Mesothelial cell of epicardium (in vitro differentiated cells): ENCODE measurements at places on chromosomes 6 and 20. TPM values are rescaled to one million over a fixed set of nuclear protein-coding genes. Genes with fewer than 3 reads are reported as not detected.

DNA sequence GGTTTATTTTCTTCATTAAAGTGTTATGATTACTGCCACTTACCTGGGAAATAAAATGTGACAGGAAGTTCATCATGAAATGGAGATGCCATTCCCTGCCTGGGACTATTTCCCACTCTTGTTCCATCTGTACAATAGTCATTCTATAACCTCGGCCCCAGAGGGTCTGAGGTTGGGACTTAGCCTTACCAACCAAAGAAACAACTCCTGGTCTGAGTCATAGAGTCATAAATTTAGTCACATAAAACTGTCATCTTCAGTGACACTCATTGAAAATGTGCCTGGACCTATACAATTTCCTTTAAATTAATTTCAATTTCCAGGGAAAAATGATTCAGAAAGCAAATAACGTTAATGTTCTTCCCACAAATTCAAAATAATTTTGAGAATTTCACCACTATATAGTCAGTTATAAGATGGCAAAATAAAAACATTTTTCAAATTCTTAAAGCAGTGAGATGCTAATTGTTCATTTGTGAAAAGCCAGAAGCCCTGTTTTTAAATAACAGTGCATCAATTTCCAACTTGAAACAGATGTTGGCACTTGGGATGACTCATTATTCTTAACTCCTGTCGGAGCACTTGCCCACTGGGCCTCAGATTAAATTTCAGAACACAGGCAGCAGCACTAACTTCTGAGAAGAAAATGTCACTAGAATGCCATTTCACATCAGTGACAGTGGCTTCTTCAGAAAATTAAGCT, 201.2 kb upstream of the SMLR1 start:
- no peak for DNase-seq
- no peaks in the 10 kb centered on the region for H3K27me3 ChIP-seq
- peaks cover 9% of the 10 kb centered on the region for H3K4me1 ChIP-seq
- H3K36me3 ChIP-seq, result peaks cover 8% of the 10 kb centered on the region
- no peak overlapping the region for H3K4me3 ChIP-seq

Gene NXT1
- total RNA-seq, result 23.7 to 25.5 TPM (median 24.8 TPM) in 3 replicates

Gene PRSS16
- total RNA-seq, result 16.2 to 20.6 TPM (median 19.1 TPM) in 3 replicates

Gene CD93
- 0.07 to 0.09 TPM (median 0.09 TPM) in 3 replicates for total RNA-seq

DNA sequence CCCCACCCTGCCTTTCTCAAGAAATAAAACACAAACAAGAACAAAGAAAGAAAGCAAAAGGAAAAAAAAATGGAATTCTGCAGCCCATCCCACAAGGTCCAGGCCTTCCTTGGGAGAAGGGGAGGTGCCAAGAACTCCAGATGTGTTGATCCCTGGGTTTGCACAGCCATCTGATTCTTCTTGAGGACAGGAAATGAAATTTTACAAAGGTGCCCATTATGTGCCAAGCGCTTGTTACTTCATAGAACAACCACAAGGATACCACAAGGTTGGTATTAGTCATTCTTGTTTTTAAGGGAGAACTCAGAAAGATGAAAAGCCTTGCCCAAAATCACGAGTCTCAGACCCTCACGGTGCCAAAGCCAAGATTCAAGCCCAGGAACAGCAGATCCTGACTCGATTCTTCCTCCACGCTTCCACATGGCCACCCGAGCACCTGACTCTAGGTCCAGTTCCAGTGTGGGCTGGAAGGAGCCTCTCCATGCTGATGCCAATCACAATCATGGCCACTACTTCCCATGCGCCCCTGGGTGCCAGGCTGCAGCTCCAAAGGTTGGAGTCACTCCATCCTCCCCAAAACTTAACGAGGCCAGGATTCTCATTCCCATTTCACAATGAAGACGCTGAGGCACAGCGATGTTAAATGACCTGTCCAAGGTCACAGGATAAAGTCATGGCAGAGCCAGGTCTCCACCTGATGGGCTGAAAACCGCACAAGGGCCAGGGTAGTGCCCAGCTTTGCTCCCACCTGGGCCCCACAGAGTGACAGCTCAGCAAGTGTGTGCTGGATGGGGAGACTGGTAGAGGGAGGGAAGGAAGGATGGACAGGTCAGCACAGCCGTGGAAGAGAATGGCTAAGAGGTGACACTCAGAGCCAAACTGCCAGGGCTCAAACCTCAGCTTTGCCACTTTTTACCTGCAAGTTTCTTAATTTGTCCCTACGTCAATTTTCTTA, 66.7 kb upstream of the TOP1 start:
- H3K27me3 ChIP-seq, result peaks cover 12% of the 10 kb centered on the region
- H3K36me3 ChIP-seq, result no peaks in the 10 kb centered on the region
- no peak overlapping the region for H3K4me3 ChIP-seq
- no peak overlapping the region for H3K27ac ChIP-seq
- H3K4me1 ChIP-seq, result no peaks in the 10 kb centered on the region

DNA sequence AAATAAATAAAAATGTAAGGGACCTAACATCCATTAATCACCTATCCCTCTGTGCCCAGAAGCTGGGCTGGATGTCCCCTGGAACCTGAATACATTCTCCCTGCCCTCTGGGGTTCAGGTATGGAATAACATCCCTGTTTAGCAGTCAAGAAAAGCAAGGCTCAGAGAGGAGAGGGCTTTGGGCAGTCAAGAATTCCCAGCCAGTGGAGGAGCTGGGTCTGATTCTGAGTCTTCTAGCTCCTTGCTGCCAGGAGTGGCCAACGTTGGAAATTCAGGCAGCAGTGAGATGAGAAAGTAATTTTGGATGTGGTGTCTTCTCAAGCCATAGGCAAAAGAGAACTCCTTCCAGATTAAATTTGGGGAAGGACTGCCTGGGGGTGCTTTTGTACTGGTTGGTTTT, 42.6 kb upstream of the ZNFX1 start:
- H3K36me3 ChIP-seq, result no peaks in the 10 kb centered on the region
- H3K27me3 ChIP-seq, result peaks cover 79% of the 10 kb centered on the region
- H3K27ac ChIP-seq, result no peak overlapping the region
- H3K4me1 ChIP-seq, result peaks cover 9% of the 10 kb centered on the region

GRCh38 chr20:16528078-16528477, 45.2 kb downstream of the KIF16B start:
- H3K27ac ChIP-seq, result peak overlapping the region; percentile 9
- H3K36me3 ChIP-seq, result peaks cover 32% of the 10 kb centered on the region

Gene CTSA
- total RNA-seq, result 74.4 to 86.7 TPM (median 78.8 TPM) in 3 replicates

- H3K27ac ChIP-seq, result no peak overlapping the region
- peaks cover 21% of the 10 kb centered on the region for H3K4me1 ChIP-seq
- DNase-seq, result no peak
- H3K36me3 ChIP-seq, result no peaks in the 10 kb centered on the region
- no peak overlapping the region for H3K4me3 ChIP-seq
Measured at GRCh38 chr20:40646361-40646760, 42.7 kb downstream of the MAFB start.

DNA sequence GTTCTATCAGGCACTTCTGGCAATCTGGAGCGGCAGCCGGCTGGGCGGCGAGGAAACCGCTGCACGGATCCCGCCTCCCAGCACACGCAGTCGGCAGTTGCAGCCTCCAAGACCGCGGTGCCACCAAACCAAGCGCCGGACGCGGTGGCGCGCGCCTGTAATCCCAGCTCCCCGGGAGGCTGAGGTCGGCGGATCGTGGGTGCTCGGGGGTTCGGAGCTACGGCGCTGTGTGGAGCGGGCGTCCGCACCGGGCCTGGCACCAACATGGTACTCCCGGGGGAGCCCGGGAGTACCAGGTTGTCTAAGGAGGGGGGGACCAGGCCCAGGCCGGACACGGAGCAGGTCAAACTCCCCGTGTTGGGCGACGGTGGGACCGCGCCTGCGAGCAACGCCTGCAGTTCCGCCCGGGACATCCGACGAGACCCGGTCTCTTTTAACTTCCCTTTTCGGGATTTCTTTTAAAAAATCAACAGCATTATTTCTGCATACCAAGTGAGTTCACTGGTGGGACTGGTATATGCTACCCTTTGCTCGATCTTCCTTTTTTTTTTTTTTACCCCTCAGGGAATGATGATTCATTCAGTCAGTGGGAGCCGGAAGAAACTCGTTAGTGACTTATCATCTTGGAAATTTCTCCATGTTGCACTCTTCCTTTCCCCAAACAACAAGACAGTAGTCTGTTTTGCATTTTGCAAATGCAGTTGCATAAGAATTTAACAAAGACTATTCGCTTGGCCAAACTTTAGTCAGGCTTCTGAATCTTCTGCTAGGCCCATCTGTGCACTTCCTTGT, 27.6 kb downstream of the ZNF311 start:
- H3K36me3 ChIP-seq, result no peaks in the 10 kb centered on the region
- H3K27ac ChIP-seq, result peak overlapping the region; percentile 87
- no peak for DNase-seq
- H3K4me3 ChIP-seq, result peak overlapping the region; percentile 77
- H3K4me1 ChIP-seq, result peaks cover 34% of the 10 kb centered on the region

Gene PRR18
- total RNA-seq, result 0.20 to 0.38 TPM (median 0.31 TPM) in 3 replicates

- H3K27me3 ChIP-seq, result peaks cover 1% of the 10 kb centered on the region
- no peaks in the 10 kb centered on the region for H3K4me1 ChIP-seq
- DNase-seq, result no peak
- no peak overlapping the region for H3K4me3 ChIP-seq
Measured at GRCh38 chr6:153092082-153093013, 38.7 kb downstream of the RGS17 start.

DNA sequence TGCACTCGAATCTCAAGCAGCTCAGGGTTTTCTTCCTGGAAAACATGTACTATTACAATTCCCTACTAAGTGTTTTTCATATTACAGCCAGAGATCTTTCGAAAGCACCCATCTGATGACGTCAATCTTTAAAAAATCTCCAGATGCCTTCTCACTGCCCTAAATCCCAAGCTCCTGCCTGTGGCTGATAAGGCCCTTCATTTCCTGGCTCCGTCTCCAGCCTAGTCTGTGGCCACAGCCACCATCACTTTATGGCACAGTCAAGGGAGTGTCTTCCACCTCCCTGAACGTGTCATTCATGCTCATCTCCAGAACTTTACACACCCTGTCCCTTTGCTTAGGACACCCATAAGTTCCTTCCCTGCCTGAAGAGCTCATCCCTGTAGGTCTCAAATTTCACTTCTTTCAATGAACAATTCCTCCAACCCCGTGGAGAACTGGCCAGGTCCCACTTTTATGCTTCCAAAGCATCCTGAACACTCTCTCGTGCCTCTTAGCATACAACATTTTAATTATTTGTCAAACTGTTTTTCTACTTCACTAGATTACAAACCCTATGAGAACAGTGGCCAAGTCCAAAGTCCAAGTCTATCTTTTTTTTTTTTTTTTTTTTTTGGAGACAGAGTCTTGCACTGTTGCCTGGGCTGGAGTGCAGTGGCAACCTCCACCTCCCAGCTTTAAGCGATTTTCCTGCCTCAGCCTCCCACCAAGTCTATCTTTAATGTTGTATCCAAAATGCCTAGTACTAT, 106.1 kb upstream of the AGPAT4 start:
- peaks cover 1% of the 10 kb centered on the region for H3K4me1 ChIP-seq
- H3K4me3 ChIP-seq, result no peak overlapping the region
- H3K27ac ChIP-seq, result no peak overlapping the region
- H3K27me3 ChIP-seq, result peaks cover 2% of the 10 kb centered on the region
- no peak for DNase-seq
- no peaks in the 10 kb centered on the region for H3K36me3 ChIP-seq

Gene SLC17A2
- total RNA-seq, result not detected in 3 replicates

Gene LAMA5
- total RNA-seq, result 571 to 618 TPM (median 601 TPM) in 3 replicates

DNA sequence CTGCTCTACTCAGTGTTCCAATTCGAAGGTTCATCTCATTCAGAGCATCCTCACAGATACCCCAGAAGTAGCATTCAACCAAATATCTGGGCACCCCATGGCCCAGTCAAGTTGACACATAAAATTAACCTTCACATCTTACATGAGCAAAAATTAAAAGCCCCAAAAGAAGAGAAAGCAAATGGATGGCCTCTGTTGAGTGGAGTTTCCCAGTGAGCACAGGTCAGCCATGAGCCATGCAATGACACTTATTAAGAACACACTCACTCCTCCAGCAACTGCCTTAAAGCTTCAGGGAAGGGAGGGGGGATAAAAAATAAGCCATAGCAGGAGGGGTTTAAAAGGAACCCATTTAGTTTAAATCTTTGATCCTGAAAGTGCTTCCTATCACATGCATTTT, 14.6 kb upstream of the THBS2 start:
- DNase-seq, result no peak
- no peaks in the 10 kb centered on the region for H3K36me3 ChIP-seq
- H3K27me3 ChIP-seq, result no peaks in the 10 kb centered on the region

GRCh38 chr20:35823147-35823546, 51.3 kb downstream of the PHF20 start:
- H3K36me3 ChIP-seq, result peaks cover 15% of the 10 kb centered on the region
- peaks cover 9% of the 10 kb centered on the region for H3K4me1 ChIP-seq
- no peak overlapping the region for H3K4me3 ChIP-seq
- DNase-seq, result no peak
- H3K27me3 ChIP-seq, result no peaks in the 10 kb centered on the region

GRCh38 chr20:32962053-32962452, 42.2 kb downstream of the SUN5 start:
- H3K4me1 ChIP-seq, result no peaks in the 10 kb centered on the region
- H3K27ac ChIP-seq, result no peak overlapping the region
- peak; percentile 34 for DNase-seq
- no peaks in the 10 kb centered on the region for H3K36me3 ChIP-seq

GRCh38 chr6:4950076-4950475, 53.8 kb downstream of the RPP40 start:
- DNase-seq, result peak; percentile 31
- H3K27me3 ChIP-seq, result no peaks in the 10 kb centered on the region
- H3K36me3 ChIP-seq, result peaks cover 56% of the 10 kb centered on the region
- no peaks in the 10 kb centered on the region for H3K4me1 ChIP-seq
- no peak overlapping the region for H3K4me3 ChIP-seq

- no peaks in the 10 kb centered on the region for H3K36me3 ChIP-seq
- peaks cover 13% of the 10 kb centered on the region for H3K4me1 ChIP-seq
- H3K4me3 ChIP-seq, result no peak overlapping the region
Measured at GRCh38 chr20:52681288-52681687, 290.9 kb upstream of the TSHZ2 start.

Gene RBL1
- total RNA-seq, result 8.8 to 13.6 TPM (median 9.0 TPM) in 3 replicates

DNA sequence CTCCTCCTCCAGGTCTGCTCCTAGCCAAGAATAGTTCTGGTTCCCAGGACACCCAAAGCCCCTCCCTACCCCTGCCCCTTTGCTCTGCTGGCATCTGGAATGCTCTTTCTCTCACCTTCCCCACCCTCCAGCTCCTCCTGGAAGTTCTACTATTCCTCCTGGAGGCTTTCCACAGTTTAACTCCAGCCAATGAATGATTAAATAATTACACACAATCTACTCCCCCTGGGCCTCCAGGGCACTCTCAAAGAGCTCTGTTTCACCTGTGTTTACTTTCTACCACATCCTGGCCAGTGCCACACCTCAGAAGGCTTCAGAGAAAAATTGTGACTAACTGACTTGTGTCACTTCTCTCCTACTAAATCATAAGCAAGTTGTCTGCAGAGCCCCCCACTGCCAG, 36.2 kb downstream of the GCM1 start:
- peaks cover 2% of the 10 kb centered on the region for H3K36me3 ChIP-seq
- H3K27ac ChIP-seq, result peak overlapping the region; percentile 21
- no peak for DNase-seq
- H3K4me1 ChIP-seq, result peaks cover 20% of the 10 kb centered on the region

Gene RAET1L
- not detected in 3 replicates for total RNA-seq

DNA sequence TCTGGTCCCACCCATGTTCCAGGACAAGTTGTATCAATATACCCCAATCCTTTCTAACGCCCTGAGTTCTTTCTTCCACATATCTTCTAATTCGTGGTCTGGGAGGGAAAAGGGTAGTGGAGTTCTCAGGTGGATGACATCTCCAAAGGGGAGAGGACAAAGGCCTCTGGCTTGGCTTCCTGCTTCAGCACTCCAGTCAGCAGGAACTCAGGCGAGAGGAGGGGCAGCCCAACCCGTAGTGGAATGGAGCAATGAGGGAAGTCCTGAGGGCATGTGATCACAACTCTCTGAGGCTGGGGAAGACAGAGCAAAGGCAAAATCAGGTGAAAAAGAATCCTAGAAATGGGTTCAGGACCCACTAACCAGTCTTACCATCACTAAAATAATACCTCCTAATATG, 9.6 kb upstream of the NRM start:
- peaks cover 30% of the 10 kb centered on the region for H3K36me3 ChIP-seq
- no peak overlapping the region for H3K4me3 ChIP-seq
- H3K4me1 ChIP-seq, result peaks cover 1% of the 10 kb centered on the region
- H3K27me3 ChIP-seq, result no peaks in the 10 kb centered on the region
- no peak overlapping the region for H3K27ac ChIP-seq
